ENCODE measurements at places on chromosomes 5 and 9. TPM values are rescaled to one million over a fixed set of nuclear protein-coding genes. Genes with fewer than 3 reads are reported as not detected.

DNA sequence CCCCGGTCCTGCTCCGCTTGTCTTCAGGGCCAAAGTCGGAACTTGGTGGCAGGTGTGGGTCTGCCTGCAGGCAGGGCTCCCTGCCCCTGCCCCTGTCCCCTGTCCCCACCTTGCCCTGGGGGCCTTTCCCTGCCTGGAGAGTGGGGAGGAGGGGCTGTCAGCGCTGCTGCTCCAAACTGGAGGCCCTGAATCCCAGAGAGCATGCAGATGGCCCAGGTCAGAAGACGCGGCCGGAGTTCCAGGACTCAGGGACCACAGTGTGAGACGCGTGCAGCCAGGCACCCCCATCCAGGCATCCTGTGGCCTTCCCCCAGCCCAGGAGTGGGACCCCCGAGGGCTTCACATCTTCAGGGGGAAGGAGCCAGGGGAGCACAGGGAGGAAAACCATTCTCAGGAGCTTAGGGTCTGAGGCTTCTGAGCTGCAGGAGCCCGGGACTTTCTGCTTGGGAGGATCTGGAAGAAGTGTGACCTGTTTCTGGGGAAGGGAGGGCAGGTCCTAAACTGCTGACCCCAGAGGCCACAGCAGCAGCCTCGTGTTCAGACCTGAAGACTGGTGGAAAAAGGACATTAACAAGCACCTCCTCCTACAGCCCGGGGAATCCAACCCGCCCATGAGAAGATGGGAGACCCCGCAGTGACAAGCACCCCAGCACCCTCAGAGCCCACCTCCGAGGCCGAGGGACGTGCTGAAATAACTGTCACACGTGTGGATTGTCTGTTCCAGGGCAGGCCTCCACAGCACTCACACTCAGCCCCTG, 38.0 kb downstream of the RASGEF1C start:
- no peak overlapping the region for H3K4me3 ChIP-seq
- H3K36me3 ChIP-seq, result no peaks in the 10 kb centered on the region
- DNase-seq, result no peak
- H3K27ac ChIP-seq, result no peak overlapping the region
- H3K27me3 ChIP-seq, result no peaks in the 10 kb centered on the region
- H3K4me1 ChIP-seq, result peaks cover 19% of the 10 kb centered on the region

DNA sequence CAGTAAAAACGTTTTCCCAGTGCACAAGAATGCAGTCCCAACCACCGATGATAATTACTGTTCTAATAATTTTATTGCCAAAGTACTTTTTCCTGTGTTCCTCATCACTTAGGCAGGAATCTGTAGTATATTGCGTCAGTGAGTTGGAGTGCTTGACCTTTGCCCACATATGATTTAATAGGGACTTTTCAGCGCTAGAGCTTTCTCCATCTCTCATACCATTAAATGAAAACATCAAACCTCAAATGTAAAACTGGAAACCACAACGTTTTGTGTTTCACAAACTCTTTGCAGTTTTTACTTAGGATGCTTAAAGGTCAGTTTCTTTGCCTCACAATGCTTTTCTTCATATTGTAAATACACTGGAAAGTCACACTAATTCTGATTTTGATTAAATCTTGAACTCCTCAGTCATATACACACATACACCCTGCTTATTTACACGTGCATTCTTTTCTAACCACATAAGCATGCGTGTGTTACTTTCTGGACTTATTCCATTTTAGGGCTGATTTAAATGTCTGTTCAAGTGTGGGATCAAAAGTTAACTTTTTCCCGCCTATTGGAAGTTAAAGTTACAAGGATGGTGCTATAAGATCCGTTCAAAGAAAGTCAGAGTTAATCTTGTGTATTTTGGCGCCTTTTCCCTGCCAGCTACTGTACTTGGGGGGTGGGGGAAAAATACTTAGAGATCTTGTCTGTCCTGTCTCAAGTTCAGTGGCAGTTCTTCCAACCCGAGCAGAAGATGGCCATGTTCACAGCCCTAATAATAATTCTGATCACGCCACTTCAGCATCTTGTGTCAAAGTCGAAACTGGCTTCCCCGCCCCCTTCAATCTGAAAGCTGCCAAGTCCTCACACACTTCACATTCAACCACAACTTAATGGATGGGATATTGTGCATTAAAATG, 6.6 kb upstream of the NFIB start:
- peak overlapping the region; percentile 72 for H3K27ac ChIP-seq
- peaks cover 47% of the 10 kb centered on the region for H3K4me1 ChIP-seq
- no peak for DNase-seq
- no peaks in the 10 kb centered on the region for H3K36me3 ChIP-seq
- peaks cover 10% of the 10 kb centered on the region for H3K27me3 ChIP-seq

SPAAR gene
- total RNA-seq, result not detected

DNA sequence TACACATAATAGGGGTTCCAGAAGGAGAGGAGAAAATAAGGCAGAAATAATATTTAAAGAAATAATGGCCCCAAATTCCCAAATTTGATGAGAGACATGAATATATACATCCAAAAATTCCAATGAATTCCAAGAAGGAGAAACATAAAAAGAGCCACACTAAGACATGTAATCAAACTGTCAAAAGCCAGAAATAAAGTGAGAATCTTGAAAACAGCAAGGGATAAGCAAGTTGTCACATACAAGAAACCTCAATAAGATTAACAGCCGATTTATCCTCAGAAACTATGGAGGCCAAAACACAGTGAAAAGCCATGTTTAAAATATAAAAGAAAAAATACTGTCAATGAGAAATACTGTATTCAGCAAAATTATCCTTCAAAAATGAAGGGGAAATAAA, 14.5 kb downstream of the CATSPER3 start:
- no peaks in the 10 kb centered on the region for H3K4me1 ChIP-seq
- peaks cover 7% of the 10 kb centered on the region for H3K27me3 ChIP-seq

SPACA9 gene
- 5.2 TPM for total RNA-seq

DNA sequence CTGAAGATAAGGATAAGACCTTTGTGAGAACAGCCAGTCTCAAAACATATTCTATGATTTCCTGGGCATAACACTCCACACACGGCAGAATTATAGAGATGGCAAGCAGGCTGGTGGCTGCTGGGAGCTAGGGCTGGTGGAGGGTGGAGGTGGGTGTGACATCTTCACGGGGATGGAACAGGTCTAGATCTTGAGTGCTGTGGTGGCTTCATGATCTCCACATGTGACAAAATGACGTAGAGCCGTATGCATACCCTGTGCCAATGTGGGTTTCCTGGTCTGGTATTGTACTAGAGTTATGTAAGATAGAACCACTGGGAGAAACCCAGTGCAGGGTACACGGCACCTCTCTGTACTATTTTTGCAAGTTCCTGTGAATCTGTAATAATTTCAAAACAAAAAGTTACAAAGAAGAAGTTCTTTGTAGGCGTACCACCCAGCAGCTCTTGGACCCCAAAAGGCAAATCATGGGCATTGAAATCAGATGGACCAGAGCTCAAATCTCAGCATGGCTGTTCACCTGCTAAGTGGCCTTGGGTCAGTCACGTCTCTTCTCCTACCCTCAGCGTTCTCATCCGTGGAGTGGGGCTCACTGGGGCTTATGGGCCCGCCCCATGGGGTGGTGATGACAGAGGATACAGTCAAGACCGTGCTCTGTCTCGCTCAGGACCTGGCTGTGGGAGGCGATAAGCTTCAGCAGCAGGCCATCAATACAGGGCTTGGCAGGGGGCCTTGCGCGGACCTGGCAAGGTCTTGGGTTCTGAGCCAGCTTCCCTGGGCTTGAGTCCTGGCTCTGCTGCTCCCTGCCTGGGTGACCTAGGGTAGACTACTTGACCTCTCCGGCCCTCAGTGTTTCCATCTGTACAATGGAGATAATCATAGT, 74.7 kb upstream of the UNC5A start:
- H3K4me3 ChIP-seq, result no peak overlapping the region
- peaks cover 34% of the 10 kb centered on the region for H3K27me3 ChIP-seq
- no peaks in the 10 kb centered on the region for H3K36me3 ChIP-seq
- H3K27ac ChIP-seq, result no peak overlapping the region
- peaks cover 27% of the 10 kb centered on the region for H3K4me1 ChIP-seq

DNA sequence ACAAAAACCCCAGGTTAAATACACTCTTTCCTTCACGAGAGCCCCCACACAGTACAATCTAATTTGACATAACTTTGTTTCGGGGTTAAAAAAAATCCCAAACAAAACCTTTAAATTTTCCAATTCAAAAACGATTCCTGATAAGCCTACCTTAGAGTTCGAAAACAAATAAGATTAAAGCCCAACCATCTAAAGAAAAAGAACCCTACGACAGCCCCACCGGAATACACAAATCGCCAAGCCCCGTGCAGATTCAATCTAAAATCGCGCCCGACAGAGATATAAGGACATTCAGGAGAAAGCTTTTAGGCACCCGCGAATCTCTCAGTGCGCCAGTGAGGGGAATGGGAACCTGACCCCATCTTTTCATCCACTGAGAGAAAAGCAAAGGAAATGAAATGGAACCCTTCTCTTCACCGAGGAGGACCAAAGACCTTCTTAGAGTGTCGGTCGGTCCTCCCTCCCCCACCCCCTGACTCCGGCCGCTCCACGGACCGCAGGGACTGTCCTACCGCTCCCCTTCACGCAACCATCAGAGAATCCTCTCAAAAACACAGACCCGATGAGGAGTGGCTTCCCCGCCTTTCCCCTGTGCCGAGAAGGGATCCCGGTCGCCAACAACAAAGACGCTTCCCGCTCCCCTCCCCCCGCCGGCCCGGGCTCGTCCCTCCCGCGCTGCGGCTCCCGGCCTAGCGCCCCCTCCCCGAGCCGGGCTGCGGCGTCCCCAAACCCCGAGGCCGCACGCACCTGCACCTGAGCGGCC, 925 bp downstream of the ABHD17B start:
- H3K27ac ChIP-seq, result peak overlapping the region; percentile 79
- peaks cover 36% of the 10 kb centered on the region for H3K4me1 ChIP-seq
- DNase-seq, result peak; percentile 77
- peak overlapping the region; percentile 98 for H3K4me3 ChIP-seq
- H3K27me3 ChIP-seq, result no peaks in the 10 kb centered on the region

HAPLN1 gene
- total RNA-seq, result 5.5 TPM

DNA sequence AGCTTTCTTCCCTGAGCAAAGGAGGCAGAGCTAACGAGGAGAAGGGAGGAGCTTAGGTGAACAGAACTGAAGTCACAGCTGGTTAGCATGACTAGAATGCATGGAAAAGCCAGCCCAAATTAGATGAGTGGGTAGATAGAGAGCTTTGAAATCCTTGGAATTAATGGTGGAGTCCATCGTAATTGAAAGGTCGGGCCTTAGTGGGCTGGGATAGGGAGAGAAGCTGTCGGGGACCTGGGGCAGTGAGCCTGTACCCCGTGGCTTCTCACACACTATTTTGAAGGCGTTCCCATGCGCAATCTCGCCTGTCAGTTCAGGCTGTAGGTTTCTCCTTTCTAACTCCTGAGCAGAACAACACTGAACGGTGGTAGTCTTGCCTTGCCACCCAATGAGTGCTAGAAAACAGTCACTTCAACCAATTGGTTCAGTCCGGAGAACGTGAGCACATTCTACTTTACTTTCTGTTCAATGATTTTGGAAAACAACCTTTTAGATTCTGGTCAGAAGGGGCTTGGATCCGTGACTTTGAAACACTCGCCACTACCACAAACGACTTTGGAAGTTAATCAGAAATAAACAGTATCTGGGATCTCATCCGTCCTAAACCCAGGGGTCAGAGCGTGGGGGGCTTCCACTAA, 655 bp upstream of the RAI14 start:
- no peak for DNase-seq
- H3K27ac ChIP-seq, result peak overlapping the region; percentile 96
- peak overlapping the region; percentile 95 for H3K4me3 ChIP-seq
- H3K27me3 ChIP-seq, result no peaks in the 10 kb centered on the region
- peaks cover 40% of the 10 kb centered on the region for H3K4me1 ChIP-seq

PCDHB10 gene
- 2.1 TPM for total RNA-seq

- H3K36me3 ChIP-seq, result peaks cover 6% of the 10 kb centered on the region
- DNase-seq, result no peak
- no peak overlapping the region for H3K27ac ChIP-seq
Measured at GRCh38 chr5:60604771-60605170, 95.2 kb downstream of the DEPDC1B start.

- H3K36me3 ChIP-seq, result no peaks in the 10 kb centered on the region
- H3K27me3 ChIP-seq, result no peaks in the 10 kb centered on the region
- no peak for DNase-seq
- no peaks in the 10 kb centered on the region for H3K4me1 ChIP-seq
- no peak overlapping the region for H3K4me3 ChIP-seq
Measured at GRCh38 chr9:32072570-32072969, 311.9 kb upstream of the ACO1 start.

NIM1K gene
- total RNA-seq, result 0.43 TPM

GRCh38 chr5:33241802-33242201, 199.0 kb upstream of the TARS1 start:
- peaks cover 18% of the 10 kb centered on the region for H3K4me1 ChIP-seq
- no peaks in the 10 kb centered on the region for H3K36me3 ChIP-seq
- H3K27me3 ChIP-seq, result no peaks in the 10 kb centered on the region
- no peak overlapping the region for H3K27ac ChIP-seq
- no peak overlapping the region for H3K4me3 ChIP-seq
- no peak for DNase-seq

GRCh38 chr5:143399616-143400540, 3.6 kb downstream of the NR3C1 start:
- peaks cover 37% of the 10 kb centered on the region for H3K4me1 ChIP-seq
- DNase-seq, result no peak
- peak overlapping the region; percentile 31 for H3K27ac ChIP-seq
- peaks cover 23% of the 10 kb centered on the region for H3K27me3 ChIP-seq
- H3K36me3 ChIP-seq, result peaks cover 32% of the 10 kb centered on the region
- H3K4me3 ChIP-seq, result peak overlapping the region; percentile 85

DNA sequence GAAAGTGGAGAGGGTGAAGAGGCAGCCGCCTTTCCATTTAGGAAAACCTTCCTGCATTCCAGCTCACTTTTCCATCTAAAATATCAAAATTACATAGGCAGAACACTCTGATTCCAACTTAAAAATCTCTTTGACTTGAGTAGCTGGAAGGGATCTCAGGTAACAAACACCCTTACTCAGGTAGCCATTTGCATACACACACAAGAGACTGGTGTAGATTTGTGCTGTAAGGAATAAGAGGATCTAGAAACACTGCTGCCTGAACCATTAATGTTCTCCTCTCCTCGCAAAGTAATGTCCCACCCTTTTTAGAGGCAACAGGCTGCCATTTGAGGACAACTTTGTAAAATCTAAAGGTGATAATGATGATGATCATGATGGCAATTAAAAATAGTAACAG, 53.5 kb downstream of the BNC2 start:
- no peak for DNase-seq
- no peak overlapping the region for H3K4me3 ChIP-seq
- no peaks in the 10 kb centered on the region for H3K27me3 ChIP-seq

- peaks cover 13% of the 10 kb centered on the region for H3K4me1 ChIP-seq
- H3K36me3 ChIP-seq, result peaks cover 22% of the 10 kb centered on the region
- DNase-seq, result no peak
- peak overlapping the region; percentile 89 for H3K27ac ChIP-seq
- no peaks in the 10 kb centered on the region for H3K27me3 ChIP-seq
Measured at GRCh38 chr5:149608936-149609545, 27.7 kb downstream of the ARHGEF37 start.

Data from type B pancreatic cell (in vitro differentiated cells).